Lower leg skin (tissue), 4 donors: ENCODE measurements at places on chromosomes 6 and 20. TPM values are rescaled to one million over a fixed set of nuclear protein-coding genes. Genes with fewer than 3 reads are reported as not detected.

- DNase-seq: no peak
Measured at GRCh38 chr6:14584450-14584849, 466.9 kb downstream of the CD83 start.

The CCN2 gene
- total RNA-seq: 56.8 TPM

DNA sequence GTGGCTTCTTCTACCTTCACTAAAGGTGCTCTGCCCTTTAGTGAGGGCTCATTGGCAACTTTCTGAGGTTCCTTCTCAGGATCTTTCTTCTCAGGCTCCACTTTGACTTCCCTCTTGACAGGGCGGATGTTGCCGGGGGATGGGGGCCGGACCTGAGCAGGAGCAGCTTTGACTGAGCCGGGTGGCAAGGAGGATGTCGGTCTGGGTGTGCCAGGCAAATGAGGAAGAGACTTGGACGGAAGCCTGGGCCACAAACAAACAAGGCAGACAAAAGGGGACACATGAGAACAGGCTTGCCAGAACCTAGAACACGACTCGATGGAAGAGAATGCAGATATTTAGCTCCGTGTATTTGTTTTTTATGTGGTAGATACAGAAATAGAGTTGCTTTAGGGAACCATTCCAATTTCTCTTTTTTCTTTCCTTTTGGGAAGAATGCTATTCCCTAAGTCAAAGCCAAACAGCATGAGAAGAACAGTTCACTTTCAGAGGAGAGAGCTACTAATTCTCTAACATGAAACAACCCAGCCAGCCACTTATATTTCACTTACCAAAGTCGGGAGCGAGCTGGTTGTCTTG lies 76.2 kb upstream of the BCLAF1 start:
- peak; percentile 89 for DNase-seq

The CTNNBL1 gene
- total RNA-seq: 29.0 TPM

The LRRN4 gene
- not detected for total RNA-seq
